ENCODE measurements at places on chromosomes 5 and 9.

DNA sequence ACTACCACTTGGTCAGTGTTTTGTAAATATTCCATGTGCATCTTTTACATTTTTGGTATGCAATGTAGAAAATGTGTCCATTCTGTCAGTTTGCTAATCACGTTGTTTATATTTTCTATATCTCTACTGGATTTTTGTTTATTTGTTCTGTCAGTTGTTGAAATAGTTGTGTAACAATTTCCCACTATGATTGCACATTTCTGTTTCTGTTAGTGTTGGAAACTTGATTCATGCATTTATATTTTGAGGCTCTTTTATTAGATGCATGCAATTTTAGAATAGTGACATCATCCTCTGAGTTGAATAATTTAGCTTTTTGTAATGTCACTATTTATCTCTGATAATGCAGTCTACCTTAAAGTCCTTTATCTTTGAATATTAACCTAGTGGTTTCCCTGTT is 25.8 kb upstream of the LECT2 start:
- no peak for DNase-seq

- no peak for DNase-seq
These were observed 143.2 kb upstream of the ANKH start for GRCh38 chr5:15014809-15015208.

- DNase-seq = no peak
These were observed 2.4 kb downstream of the GLIPR2 start for GRCh38 chr9:36138901-36139300.

DNA sequence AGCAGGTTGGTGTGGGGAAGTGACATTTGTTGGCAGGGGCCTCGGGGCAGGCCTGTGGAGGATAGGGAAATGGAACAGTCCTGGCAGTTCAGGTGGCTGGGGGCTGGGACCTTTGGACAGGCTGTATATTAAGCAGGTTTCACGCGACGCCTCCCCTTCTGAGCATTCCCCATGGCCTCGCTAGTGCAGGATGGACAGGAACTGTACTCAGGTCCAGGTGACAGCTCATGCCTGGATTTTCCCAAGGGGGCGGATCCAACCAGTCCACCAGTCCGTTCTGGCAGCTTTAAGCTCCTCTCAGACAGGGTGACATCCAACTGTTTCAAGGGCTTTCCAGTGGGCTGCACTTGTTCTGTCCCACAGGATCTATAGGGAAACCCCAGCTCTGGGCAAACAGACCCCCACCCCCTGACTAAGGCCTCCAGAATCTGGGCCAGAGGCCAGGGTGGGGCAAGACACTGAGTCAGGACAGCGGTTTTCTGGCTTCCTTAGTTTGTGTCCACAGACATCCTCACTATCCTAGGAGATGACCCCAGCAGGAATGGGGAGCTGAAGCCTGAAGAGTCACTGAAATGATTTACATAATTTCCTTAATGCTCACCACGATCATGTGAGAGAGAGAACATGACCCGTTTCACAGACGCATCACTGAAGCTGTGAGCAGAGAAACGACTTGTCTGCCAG is 20.9 kb downstream of the CSF2 start:
- no peak for DNase-seq

- DNase-seq = no peak
These were observed 108.6 kb upstream of the MINAR2 start for GRCh38 chr5:129639331-129639730.

GRCh38 chr5:76544268-76544926 is 78.8 kb downstream of the F2RL2 start:
- no peak for DNase-seq

GRCh38 chr9:130189840-130190239 is 17.6 kb downstream of the NCS1 start:
- DNase-seq = no peak

DNA sequence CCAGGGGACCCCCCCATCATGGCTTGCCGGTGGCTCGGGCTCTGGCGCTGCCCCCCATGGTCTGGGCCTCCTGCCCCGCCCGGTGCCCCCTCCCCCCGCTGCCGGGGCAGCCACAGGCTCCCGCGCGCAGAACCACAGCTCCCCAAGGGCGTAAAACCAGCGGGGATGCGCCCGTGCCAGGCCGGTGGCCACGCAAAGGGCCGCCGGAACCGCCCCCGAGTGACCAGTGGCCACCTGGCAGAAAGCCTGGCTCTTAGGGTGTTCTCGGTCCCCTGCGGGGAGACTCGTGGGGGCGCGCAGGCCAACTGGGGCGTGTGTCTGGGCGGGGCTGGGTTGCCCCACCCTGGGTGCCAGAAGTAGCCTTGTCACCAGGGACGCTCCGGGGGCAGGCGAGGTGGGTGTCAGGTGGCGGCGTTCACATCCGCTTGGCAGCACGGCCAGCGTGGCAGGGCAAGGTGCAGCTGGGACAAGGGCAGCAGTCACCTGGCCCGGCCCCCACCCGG is 515 bp upstream of the AGPAT2 start:
- no peak for DNase-seq

- no peak for DNase-seq
These were observed 80.9 kb upstream of the ALDH1B1 start for GRCh38 chr9:38311382-38312270.
